Caco-2 (cell line): ENCODE measurements at places on chromosomes 12 and 14.

GRCh38 chr14:53549956-53550355 lies 396.8 kb upstream of the DDHD1 start:
- peak; percentile 24 for DNase-seq

DNA sequence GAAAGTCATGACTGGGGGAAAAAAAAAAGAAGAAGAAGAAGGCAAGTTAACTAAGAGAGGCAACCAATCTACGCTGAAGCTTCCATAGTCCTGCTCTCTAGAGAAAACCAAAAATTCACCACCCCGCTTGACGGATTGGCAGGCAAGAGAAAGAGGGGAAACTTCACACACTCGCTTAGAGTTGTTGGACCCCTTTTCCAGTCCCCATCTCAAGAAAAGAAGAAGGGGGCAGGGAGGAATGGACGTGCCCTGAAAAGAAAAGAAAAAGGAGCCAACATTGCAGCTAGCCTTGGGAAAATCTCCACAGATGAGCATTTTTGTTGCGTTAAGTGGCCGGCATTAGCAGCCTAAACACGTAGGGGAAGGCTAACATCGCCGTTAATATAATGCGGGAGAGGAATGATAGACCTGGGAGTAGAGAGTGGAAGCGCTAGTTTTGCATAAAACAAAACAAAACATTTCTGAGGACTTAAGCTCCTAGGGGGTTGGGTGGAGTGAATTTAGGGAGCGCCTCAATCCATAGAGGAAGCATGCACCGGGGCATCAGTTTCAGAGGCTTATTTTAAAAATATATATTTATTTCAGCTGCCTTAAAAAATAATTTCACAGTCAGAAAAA lies 11.3 kb upstream of the FOXG1 start:
- DNase-seq, result no peak

- DNase-seq, result peak; percentile 88
These were observed 17.1 kb upstream of the OR10P1 start for GRCh38 chr12:55619354-55620138.

DNA sequence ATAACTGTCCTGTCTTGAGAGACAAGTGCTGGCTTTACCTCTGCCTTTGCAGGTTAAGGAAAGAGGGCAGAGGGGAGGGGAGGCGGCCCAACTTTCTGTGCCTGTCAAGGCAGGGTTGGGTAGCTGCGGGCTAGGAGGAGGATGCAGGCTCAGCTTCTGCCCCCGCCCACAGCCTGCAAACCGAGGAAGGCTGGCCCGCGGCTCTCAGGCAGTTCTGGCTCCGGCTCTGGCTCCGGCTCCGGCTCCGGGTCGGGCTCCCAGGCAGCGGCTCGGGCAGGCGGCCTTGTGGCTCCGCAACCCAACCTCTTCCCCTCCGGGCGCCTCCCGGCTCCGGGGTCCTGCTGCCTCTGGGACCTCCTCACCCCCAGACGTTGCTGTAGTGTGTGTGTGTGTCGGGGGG lies 92.9 kb downstream of the TMEM30B start:
- no peak for DNase-seq

DNA sequence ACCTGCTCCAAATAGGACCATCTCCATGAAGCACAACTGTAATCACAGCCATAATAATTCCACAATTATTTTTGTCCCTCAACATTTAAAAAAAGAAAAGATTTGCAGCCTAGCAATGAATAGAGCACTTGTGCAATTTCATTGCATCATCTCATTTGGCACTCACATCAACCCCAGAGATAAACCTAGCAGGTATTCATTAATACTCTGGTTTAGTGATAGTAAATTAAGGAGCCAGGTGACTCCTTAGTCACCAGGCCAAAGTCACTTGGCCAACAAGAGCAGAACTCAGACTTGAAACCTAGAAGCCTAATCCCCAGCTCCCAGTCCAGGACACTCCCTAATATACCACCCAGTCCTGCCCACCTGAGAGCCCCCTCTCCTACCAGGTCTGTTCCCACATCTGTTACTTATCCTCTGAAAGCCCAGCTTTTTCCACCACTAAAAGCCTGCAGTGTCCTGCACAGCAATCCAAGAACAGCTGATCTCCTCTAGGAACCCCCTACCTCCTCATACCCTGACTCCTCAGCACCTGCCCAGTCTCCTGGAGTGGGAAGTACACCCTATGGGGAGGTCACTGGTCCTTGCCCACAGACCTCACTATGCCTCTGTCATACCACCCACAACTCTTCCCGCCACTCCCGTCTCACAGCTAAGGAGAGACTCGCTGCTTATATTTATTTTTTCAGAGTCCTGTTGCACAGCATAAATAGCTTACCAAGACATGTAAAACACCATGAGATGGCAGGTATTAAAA lies 22.1 kb downstream of the OR10P1 start:
- no peak for DNase-seq

- no peak for DNase-seq
These were observed 3.3 kb upstream of the C1QL4 start for GRCh38 chr12:49340095-49340870.

DNA sequence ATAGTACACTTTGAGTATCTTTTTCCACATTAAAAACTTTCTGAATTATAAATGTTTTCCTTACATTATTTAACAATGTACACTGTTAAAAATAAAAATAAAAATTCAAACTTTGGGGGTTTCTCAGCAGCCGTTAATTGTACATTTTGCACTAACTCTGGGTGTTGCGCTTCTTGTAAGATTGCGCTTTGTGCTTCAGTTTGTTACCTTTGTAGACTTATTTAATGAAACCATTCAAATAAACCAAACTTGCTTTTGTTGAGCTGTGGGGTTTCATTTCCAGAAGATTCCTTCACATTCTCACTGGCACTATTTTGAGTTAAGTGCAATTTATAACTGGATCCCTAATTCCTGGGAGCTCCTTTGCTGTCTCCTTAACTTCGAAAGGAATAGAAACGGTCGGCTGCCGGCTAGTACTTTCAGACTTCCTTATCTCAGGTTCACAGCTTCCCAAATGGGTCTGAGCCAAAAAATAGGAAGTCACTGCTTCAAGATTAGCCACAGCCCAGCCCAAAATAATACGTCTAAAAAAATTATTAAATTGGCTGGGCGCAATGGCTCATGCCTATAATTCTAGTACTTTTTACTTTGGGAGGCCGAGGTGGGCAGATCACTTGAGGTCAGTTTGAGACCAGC lies 38.2 kb downstream of the RAD52 start:
- no peak for DNase-seq

GRCh38 chr14:70696026-70696425 lies 54.3 kb downstream of the TTC9 start:
- no peak for DNase-seq

GRCh38 chr12:118649765-118650585 lies 273.6 kb downstream of the SUDS3 start:
- DNase-seq, result no peak

DNA sequence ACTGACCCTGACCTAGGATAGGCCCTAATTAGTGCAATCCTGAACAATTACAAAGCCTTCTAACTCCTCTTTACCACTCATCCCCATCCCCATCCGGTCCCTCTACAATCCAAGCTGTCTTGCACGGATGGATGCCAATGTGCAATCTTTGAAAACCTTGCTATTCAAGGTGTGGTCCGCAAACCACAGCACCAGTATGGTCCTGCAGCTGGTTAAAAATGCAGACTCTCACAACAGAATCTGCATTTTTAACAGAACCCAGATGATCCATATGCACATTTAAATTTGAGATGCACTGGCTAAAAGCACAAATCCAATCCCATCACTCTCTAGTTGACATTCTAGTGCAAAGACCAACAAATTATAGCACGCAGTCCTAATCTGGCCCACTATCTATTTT lies 230.6 kb upstream of the KRR1 start:
- DNase-seq, result no peak

GRCh38 chr14:35046751-35047536 lies 872 bp downstream of the FAM177A1 start:
- DNase-seq, result no peak

GRCh38 chr12:64918801-64919200 lies 94.4 kb downstream of the TBC1D30 start:
- DNase-seq, result no peak

GRCh38 chr14:32939254-32940065 lies 781 bp downstream of the NPAS3 start:
- no peak for DNase-seq

GRCh38 chr12:60419986-60420385 lies 824.2 kb downstream of the SLC16A7 start:
- DNase-seq, result no peak

DNA sequence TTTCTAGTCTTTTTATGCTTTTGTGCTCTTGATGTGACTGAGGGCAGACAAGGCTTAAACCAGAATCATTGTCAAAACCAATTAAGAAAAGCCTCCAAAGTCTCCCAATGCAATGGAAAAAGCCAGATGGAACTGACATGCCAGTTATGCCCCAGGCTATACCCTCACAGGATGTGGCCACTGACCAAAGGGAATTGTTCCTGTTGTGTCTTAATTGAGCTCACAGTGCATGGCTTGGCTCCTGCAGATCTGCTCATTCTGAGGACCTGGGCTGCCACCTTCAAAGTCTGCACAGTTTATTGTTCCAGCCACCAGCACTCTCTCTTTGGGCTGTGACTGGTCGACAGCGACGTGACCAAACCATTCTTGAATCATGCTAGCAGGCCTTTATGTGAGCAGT lies 17.1 kb upstream of the BICD1 start:
- no peak for DNase-seq

DNA sequence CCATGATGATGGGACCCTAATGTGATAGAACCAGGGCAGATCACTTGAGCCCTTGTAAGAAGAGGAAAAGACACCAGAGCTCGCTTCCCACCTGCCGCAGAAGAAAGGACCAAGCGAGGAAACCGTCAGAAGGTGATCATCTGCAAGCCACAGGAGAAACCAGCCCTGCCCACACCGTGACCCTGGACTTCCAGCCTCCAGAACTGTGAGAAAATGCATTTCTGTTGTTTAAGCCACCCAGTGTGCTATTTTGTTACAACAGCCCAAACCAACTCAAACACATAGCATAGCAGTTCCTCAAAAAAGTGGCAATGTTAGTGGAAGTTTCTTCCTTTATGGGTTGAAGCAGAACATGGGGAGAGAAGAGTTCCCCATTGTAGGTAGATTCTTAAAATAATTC lies 107.9 kb upstream of the BCL2L14 start:
- DNase-seq, result no peak

DNA sequence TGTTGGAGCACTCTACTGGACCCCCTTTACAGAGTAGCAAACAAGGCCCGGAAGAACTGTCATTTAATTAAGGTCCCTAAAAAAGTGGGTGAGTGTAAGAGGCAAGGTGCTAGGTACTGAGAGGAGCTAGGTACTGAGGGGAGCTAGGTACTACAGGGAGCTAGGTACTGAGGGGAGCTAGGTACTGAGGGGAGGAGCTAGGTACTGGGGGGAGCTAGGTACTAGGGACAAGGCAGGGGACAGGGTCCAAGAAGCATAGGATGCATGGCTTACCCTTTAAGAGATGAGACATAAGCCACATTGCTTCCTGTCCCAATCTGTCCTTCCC lies 4.9 kb downstream of the KRT5 start:
- DNase-seq, result no peak

DNA sequence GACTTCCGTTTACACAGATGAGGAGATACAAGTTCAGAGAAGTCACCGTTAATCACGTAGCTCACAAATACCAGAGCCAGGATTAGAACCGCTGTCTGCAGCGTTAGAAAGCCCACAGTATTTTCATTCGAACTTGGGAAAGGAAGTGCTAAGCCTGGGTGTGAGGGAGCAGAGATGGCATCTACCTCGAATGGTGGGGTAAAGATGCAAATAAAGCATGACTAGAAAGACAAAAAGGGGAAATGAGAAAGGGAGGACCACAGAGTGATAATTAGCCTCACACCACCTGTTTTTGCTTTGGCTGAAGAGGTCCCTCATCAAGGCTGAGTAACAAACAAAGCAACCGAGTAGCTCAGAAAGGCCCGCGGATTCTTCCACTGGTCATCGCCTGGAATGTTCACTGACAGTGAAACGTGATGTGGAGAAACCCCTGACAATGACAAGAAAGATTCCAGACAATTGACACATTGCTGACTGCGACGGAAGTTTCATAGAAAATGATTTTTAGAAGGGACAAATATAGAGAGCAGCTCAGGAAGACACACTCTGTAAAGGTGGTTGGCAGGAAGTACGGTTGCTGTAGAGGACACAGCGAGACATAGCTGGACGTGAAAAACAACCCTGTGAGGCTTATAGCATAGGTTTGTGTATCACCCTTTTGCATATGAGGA lies 31.5 kb upstream of the BHLHE41 start:
- no peak for DNase-seq

DNA sequence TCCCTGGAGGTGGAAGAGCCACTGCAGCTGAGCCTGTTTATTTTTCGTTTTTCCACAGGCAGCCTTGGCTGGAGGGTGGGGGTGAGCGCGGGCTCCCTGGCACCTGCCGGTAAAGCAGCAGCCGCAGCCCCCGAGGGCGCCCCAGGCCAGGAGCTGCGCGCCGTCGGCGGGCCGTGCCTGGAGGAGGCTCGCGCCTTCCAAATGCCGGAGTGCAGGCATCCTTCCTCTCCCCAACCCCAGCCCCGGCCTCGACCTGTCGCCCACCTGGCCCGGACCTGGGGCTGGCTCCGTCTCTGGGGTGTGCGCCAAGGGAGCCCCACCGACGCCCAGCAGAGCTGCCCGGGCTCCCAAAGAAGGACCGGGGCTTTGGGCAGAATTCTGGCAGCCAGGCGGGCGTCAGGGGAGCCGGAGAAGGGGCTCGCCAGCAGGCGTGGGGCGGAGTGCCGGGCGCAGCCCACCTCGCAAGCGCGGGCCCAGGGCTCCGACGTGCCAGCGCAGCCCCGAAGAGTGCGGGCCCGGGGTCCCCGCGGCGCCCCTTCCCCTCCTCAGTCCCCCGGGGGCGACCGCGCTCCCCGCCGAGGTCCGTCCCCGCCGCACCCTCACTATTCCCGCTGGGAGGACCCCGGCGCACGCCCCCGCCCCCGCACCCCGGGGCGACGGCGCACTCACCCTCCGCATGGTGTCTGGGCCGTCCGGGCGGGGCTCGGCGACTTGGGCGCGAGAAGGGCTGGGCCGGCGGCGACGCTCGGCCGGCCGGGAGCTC lies 130.3 kb downstream of the NDUFA12 start:
- DNase-seq, result no peak

GRCh38 chr12:119802472-119802871 lies 74.6 kb downstream of the CIT start:
- DNase-seq, result no peak

DNA sequence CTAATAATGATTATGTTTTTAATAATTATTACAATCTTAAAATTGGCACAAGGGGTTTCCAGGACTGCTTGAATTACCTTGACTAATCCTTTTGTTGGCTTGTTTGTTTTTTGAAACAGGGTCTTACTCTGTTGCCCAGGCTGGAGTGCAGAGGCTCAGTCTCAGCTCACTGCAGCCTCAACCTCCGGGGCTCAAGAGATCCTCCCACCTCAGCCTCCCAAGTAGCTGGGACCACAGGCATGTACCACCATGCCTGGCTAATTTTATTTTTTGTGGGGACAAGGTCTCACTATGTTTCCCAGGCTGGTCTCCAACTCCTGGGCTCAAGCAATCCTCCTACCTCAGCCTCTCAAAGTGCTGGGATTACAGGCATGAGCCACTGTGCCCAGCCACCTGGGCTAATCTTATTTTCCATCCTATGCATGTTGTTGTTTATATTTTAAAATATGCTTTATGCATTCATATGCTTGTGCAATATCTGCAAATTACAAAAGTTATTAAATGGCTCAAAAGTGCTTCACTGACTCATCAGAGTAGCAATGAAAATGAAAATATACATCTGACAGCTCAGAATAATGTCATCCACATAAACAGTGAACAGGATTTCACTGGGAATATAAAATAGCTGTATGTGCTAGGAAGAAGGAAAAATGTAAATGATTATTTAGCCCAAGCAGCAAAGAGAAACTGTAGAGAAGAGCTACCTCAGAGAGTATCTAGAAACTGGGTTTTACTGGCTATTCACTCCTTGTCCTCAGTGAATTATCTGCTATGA lies 24.8 kb upstream of the PLEKHG6 start:
- DNase-seq, result no peak
